Fibroblast of the aortic adventitia (primary cell): ENCODE measurements at places on chromosomes 11 and 22. TPM values are rescaled to one million over a fixed set of nuclear protein-coding genes. Genes with fewer than 3 reads are reported as not detected.

The BEST1 gene
- total RNA-seq = 3.1 and 3.4 TPM in 2 replicates

GRCh38 chr22:35686298-35686697, 31.4 kb upstream of the APOL5 start:
- DNase-seq = no peak

GRCh38 chr11:61880031-61880430, 11.3 kb downstream of the FADS3 start:
- no peak for DNase-seq

GRCh38 chr22:44452531-44453420, 45.3 kb downstream of the RTL6 start:
- DNase-seq = no peak

DNA sequence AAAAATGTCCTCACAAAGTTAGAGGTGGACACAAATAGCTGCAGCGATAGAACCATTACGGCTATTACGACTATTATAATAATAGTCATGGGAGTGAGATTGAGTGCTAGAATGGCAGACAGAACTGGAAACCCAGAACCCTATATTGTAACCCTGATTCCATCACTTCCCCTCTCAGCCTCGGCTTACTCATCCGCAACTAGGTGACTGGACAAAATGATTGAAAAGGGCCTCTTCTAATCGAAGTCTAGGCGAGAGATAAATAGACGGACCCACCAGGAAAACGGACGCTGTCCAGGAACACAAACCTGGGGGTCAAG, 629 bp downstream of the PSMA1 start:
- no peak for DNase-seq

DNA sequence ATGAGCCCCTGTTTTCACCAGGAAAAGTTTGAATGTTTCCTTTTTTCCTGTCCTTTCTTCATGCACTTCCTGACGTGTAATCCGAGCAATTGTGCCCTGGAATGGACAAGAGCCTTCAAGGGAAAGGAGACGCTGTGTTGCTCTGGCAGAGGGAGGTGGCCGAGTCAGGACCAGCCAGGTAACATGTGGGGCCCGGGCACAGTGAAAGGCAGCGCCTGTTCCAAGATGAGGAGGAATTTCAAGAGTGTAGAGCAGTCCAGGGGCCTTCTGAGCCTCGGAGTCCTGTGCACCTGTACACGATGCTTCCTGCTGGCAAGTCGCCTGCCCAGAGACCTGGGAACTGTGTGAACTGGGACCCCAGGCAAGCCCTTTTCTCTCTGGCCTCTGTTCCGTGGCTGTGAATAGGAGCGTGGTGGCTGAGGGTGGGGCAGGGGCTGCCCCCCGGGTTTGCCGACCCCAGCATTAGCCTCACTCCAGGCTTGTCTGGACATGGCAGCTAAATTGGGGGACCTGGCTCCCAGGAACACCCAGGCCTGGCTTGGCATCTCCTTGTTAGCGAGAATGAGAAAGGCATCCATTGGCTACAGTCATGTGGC, 92.0 kb downstream of the MYEOV start:
- no peak for DNase-seq
